ENCODE measurements at places on chromosomes 3 and 15.
A peak's percentile ranks its signal among the peaks of the same experiment; 100 is the strongest.

DNA sequence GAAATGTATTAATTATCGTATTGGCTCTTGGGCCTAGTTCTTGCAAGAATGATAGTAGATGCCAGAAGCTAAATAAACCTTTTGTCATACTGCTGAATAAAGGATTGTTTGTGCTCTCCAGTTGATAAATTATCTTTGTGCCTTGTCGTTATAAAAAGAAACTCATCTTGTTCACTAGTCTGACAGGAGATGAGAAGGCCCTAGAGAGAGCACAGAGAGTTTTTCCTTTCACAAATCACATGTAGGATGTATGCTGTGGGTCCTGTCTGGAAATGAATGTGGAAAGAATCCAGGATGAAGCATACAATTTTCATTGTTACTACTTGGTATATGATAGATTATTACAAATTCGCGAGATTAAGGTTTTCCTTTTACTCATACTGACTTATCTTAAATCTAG is 113.0 kb downstream of the NLGN1 start:
- no peak for DNase-seq

DNA sequence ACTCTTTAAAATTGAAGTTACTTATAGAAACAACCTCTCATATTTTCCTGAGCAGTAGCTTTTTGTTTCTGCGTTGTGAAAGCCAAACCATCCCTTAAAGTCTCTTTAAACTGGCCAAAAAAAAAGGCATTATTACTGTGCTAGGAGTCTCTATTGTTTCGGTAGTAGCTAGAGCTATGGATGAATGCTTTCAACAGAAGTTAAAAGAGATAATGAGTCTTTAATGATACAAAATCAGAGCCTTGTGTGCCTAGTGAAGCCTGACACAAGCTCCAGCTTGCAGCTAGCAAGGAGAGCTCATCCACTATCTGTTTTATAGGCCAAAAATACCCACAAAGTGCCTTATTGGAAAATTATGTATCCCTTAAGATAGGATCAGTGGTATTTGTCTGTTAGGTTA is 360.4 kb upstream of the CDIN1 start:
- no peak for DNase-seq

GRCh38 chr3:85584779-85585356 is 626.1 kb downstream of the CADM2 start:
- no peak for DNase-seq

GRCh38 chr3:58899953-58900298 is 149.9 kb downstream of the CFAP20DC start:
- DNase-seq = no peak

DNA sequence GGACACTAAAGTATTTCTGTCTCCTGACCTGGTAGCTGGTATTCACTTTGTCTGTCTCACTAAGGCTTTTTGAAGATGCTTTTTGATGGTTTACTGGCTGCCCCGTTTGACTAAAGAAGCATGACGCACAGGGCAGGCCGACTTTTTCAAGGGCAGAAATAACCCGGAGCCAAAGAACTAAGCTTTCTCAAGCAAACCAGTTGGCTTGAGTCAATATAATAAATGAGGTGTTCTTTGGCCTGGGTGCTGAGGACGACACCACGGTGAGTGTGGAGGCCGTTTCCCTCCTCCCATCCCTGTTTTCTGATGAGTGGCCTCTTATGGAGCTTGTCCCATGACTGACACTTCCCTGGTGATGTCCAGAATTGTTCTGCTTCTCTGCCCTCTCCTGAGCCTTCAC is 220.9 kb downstream of the ITPR1 start:
- no peak for DNase-seq

DNA sequence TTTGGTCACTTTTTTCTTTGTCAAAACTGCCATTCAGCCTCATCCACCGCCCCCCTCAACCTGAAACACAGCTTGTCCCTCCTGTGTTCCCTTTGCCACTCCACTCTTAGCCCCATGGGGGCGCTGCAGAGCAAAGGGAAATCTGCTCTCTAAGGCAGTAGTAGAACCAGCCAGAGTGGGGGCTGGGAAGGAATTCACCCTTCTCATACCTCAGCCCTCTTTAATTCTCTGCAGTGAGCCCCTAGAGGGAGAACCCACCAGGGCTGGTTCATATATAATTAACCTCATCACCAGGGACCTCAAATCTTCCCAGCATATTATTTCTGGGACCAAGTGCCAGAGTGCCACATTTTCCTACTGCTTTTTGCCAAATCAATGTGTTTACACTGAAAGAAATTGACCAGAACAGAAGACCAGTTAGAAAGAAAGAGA is 2.8 kb upstream of the BCL6 start:
- peak; percentile 83 for DNase-seq

DNA sequence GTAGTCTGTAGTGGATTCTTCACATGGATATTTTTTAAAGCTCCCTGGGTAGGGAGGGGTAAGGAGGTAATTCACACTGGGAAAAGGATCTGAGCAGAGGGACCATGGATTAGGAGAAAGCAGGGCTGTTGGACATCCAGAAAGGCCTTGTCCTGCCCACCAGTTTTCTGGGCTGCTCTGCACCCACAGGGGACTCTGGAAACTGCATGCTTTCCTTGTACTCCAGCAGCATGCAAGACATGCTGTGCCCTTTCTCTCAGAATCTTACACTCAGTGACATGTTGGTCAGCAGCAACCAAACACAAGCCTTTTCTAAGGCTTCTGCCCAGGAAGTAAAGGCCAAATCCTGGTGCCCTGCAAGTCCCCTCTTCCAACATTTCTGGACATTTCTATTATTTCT is 2.5 kb upstream of the FBN1 start:
- no peak for DNase-seq

GRCh38 chr3:71930056-71930991 is 145.4 kb upstream of the PROK2 start:
- DNase-seq = no peak

GRCh38 chr3:152183473-152183872 is 85.3 kb upstream of the MBNL1 start:
- peak; percentile 23 for DNase-seq

DNA sequence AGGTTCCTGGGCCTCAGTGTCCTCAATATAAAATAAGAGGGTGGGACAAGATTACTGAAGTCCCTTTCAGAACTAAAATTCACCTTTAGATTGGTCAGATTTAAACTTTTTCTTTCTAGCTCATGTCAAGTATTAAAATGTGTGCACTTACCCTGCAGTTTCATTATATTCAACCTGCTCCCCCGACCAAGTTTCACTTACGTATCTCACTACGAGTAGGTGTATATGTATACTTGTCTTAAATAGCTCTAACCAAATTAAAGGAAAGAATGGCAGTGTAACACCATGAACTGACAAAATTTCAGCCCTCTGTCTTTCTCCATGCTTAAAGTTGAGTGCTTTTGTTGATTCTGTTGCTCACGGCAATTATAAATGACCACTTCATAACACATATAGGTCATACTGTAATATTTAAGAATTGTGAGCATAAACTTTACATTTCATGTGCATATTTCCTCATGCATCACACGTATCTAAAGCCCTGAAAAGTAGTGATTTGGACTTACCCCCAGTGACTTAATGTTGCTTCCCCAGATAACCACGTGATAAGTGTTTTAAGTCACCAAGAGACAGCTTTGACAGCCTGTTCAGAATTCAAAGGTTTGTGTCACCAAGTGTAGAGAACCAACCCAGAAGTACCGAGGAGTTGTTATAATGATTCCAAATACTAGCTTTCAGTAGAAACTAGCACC is 70.0 kb downstream of the PGPEP1L start:
- no peak for DNase-seq

DNA sequence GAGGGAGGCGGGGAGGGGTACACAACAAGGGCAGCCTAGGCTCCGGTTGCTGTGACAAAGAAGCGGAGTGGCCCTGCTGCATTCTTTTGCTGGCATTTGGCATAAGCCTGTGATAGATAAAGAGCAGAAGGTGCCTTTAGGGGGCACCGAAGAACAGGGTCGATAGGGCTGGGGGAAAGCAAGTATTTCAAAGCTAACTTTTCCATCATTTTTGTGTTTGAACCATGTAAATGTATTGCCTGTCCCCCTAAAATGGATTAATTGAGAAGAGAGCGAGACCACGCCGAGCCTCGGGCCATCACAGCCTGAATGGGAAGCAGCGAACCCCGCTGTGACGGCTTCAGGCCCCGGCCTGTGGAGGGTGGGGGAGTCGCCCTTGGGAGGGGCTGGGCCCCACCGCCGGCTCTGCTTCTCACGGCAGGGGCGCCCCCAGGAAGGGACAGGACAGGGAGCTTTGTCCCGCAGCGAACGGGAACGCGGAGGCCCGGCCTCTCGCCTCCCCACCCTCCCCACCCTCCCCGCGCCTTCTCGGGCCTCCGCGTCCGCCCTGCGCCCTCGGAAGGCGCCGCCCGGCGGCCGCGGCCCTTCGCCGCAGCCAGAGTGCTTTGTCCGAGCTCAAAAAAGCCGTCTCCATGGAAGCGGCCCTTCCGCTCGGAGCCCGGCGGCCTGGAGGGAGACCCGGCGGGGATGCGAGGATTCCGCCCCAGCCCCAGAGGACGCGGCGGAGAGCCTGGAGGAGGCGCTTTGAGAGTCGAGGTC is 32.4 kb upstream of the ALDH1L1 start:
- no peak for DNase-seq

DNA sequence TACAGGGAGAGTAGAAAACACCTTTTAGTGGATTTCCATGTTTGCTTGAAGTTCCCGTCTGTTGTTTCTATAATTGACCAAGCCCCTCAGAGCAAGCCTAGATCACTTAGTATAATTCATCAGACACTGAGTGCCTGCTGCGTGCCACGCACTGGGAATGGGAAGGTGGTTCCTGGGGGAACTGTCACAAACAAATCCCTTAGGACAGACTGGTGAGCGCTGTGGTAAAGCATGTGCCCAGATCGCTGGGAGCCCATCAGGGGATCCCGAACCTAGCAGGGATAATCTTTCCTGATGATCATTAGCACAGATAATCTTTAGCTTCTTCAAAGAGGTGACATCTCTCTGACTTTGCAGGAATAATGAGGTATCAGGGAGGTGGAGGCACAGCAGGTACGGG is 9.6 kb downstream of the MRPS11 start:
- no peak for DNase-seq

- DNase-seq = peak; percentile 75
Observed at GRCh38 chr15:48975472-48976419, 12.0 kb upstream of the SHC4 start.

DNA sequence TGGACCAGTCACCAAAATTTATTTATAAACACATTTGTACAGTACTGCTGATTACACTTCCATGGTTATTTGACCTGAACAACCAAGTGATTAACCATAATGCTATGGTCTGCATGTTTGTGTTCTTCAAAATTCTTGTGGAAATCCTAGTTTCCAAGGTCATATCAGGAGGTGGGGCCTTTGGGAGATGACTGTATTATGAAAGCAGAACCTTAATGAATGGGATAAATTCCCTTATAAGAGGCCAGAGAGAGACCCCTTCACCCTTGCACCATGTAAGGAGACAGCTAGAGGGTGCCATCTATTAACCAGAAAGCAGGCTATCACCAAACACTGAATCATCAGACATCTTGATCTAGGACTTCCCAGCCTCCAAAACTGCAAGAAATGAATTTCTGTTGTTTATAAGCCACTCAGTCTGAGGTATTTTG is 1.9 kb downstream of the SCAPER start:
- DNase-seq = no peak

DNA sequence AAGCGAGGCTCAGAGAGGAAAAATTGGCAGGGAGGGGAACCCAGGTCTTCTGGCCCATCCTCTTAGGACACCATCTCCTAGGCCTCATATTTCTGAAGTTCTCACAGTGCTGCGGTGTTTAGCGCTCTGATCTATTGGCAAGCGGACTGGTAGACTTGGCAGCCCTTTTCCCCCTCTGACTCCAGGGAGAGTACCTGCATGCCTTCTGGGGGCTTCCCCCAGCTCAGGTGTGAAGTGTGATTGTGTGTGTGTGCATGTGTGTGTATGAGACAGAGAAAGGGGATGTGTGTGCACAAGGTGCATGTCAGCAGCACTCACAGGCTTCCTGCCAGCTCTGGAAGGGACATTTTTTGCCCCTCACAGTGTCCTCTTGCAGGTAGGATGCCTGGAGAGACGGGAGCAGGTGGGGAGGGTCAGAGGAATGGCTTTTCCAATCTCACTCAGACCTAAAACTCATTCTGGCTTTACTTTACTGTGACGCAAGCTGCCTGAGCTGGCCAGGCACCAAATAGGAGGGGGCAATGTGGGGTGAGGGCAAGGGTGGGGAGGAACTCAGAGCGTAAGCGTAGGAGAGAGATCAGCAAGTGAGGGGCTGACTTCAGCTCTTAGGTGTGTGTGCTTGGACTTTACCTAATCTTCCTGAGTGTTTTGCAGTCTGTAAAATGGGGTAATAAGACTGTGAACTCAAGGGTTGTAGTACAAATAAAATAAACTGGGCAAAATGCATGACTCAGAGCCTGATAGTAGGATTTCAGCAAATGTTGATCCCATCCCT is 4.0 kb upstream of the IL17RE start:
- no peak for DNase-seq

DNA sequence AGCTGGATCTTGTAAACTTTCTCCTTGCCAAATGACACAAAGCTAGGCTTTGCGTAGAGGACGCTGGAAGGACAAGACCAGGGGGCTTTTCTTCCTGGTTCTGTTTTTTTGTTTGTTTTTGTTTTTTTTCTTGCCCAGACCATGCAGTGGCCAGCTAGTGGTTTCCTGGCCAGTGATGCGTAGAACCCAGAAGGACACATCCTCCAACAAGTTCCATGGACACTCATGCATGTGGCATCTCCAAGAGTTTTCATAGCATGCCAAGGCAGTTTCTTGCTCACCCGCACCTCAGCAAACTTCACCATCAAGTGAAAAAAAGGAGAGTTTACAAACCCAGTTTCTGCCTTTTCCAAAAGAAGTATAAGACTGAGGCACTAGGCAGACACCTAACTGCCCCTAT is 46.1 kb upstream of the TMCO5A start:
- no peak for DNase-seq

DNA sequence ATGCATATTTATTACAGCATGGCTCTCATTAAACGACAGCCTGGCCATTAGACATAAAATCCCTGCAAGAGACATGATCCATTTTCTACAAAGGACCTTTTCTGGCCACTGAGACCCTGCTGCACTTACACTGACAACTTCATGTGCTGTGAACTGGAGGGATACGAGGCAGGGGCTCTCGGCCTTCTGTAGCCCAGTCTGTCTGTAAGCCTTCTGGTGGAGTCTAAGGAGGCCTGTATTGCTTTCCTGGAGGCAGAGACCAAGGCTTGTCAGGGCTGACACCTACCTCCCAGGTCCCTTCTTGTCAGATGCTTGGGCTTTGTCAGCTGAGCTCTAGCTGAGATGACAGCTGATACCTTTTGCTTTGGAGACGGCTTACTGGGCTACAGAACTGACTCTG is 776.9 kb upstream of the ARPP21 start:
- no peak for DNase-seq

- no peak for DNase-seq
Observed at GRCh38 chr15:88915354-88915753, 2.2 kb upstream of the MFGE8 start.

Measured in stimulated activated CD4-positive, alpha-beta T cell treated with anti-CD3 and anti-CD28 coated beads, TNF-alpha, amount 100 ng/mL, for 24 hours (primary cell).